Spinal cord (tissue), 10 donors: ENCODE measurements at places on chromosomes 2 and 18.

GRCh38 chr2:14712111-14712510, 79.6 kb downstream of the LRATD1 start:
- DNase-seq = peak; percentile 43
- no peak overlapping the region for H3K27ac ChIP-seq
- no peaks in the 10 kb centered on the region for H3K27me3 ChIP-seq
- no peaks in the 10 kb centered on the region for H3K36me3 ChIP-seq

DNA sequence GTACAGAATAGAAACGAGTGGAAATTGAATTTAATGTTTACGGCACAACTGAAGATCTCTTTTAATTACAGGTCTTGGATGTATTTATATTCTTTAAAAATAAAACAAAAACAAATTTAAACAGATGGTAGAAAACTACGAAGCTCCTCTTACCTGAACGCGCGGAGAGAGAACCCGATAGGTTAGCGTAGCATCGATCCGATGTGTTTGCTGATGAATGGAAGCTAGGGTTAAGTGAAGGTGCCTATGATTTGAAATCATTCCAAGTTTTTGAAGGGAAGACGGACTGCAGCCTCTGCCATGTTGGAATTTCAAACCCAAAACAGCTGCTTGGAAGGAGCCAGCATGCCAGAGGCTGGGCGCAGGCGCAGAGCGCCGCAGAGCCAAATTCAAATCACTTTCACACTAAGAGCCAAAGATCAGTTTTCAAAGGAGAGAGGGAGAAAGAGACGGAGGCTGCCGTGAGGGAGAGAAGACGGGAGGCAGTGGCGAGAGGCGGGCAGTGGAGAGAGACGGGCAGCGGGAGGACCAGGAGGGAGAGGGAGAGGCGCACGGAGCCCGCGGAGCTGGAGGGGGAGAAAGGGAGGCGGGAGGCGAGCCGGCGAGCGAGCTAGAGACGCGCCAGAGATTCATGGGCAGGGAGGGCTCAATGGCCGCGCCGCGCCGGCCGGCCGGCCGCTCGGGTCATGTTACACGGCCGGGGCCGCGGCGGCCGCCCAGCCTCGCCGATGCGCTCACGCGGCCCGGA, at the start of gene FIGN:
FIGN (minus strand) TSS at position 324 of the 748 bp plus-strand sequence. CDS start 1,081 bp downstream, outside the sequence.
- no peaks in the 10 kb centered on the region for H3K36me3 ChIP-seq
- H3K4me1 ChIP-seq = peaks cover 9% of the 10 kb centered on the region
- DNase-seq = no peak
- H3K27me3 ChIP-seq = peaks cover 7% of the 10 kb centered on the region

DNA sequence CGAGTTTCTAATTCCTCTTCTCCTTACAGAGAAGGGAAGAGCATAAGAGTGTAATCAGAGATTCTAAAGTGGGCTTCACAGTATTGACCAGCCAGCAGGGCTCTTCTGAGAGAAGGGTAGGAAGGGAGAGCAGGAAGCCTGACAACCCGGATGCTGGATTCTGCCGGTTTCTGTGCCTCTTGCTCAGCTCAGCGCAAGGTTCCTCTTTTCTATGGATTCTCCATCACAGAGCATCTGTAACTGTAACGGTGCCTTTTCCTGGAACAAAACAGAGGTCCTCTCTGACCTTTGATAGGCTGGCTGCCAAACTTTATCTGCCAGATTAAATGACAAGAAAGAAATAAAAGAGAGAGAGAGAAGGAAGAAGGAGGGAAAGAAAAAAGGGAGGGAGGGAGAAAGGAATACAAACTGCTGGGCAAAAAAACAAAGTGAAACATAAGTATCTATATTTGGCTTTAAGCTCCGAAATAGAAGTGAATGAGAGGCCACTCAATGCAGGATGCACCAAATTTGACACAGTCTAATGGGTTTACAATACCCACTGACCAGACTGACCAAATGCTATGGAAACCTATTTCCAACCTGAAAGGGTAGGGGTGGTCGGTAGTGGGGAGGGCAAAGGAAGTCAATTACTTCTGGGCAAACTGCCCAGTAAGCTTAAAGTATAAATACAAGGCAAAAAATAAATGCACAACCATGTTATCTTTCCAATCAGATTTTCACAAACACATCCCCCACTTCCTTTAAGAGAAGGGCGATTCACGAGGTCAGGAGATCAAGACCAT, 59.2 kb downstream of the PIEZO2 start:
- no peak overlapping the region for H3K27ac ChIP-seq
- no peaks in the 10 kb centered on the region for H3K36me3 ChIP-seq
- H3K4me1 ChIP-seq = no peaks in the 10 kb centered on the region
- H3K4me3 ChIP-seq = no peak overlapping the region
- no peak for DNase-seq

DNA sequence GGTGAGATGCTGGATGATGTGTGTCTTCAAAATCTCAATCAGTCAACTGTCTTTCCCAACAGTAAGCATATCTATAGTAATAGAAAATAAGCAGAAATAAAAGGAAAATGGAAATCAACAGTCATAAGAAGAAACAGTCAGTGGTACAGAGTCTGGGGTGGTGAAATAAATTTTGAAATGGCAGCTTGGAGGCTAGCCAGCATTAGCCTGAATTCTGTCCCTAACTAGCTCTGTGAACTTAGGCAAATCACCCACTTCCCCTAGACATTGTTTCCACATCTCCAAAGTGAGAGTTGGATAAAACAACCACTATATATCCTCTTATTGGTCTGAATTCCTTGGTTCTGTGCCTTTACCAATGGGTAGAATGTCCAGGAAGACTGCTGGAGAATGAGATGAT, 189.7 kb upstream of the REV1 start:
- no peak overlapping the region for H3K27ac ChIP-seq
- H3K27me3 ChIP-seq = no peaks in the 10 kb centered on the region

- no peak for DNase-seq
- H3K4me3 ChIP-seq = no peak overlapping the region
- peaks cover 10% of the 10 kb centered on the region for H3K4me1 ChIP-seq
These were observed 49.3 kb downstream of the GPR39 start for GRCh38 chr2:132465917-132466316.

- no peak overlapping the region for H3K27ac ChIP-seq
- DNase-seq = peak; percentile 72
- H3K27me3 ChIP-seq = no peaks in the 10 kb centered on the region
- H3K4me1 ChIP-seq = peaks cover 53% of the 10 kb centered on the region
- peak overlapping the region; percentile 36 for H3K4me3 ChIP-seq
These were observed 3.4 kb upstream of the HS6ST1 start for GRCh38 chr2:128321784-128322714.

DNA sequence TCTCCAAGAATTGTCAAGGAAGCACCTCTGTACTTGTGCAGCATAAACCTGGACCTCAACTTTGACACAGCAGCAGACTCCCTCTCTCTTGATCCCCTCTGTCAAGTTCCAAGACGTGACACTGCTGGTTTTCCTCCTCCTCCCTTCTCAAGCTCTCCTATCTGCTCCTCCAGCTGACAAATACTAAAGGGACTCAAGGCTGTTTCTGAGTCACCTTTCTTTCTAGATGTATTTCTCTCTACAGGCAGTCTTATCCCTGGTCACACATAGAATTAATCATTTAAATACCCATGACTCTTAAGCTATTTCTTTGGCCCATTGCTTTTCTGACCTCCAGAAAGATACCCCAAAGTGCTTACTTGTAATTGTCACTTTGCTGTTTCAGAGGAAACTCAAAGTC, 53.5 kb downstream of the SEPTIN10 start:
- no peak overlapping the region for H3K4me3 ChIP-seq
- no peak for DNase-seq
- H3K36me3 ChIP-seq = peaks cover 4% of the 10 kb centered on the region
- no peaks in the 10 kb centered on the region for H3K4me1 ChIP-seq
- no peak overlapping the region for H3K27ac ChIP-seq
- no peaks in the 10 kb centered on the region for H3K27me3 ChIP-seq

GRCh38 chr2:88230911-88231310, 60.8 kb downstream of the THNSL2 start:
- no peaks in the 10 kb centered on the region for H3K27me3 ChIP-seq
- no peak overlapping the region for H3K4me3 ChIP-seq
- DNase-seq = no peak
- H3K27ac ChIP-seq = no peak overlapping the region
- no peaks in the 10 kb centered on the region for H3K4me1 ChIP-seq
- no peaks in the 10 kb centered on the region for H3K36me3 ChIP-seq

DNA sequence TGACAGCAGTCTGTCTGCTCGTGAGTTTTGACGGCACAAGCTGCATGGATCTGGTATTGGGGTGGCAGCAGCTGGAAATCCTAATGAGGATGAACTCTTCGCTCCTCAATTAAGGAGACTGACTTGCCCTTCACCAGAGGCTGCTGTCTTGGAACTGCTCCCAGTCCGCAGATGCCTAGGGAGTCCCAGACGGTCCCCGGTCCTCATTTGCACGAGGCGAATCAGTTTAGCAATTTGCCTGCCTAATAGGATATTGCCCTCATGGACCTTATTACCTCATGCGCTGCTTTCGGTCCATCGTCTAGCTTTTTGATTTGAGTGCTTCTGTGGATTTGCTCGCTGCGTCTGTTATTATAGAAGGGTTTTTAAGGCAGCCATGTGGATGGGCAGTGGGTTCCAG, 40.6 kb downstream of the ASAP2 start:
- DNase-seq = no peak
- H3K27me3 ChIP-seq = no peaks in the 10 kb centered on the region
- peaks cover 31% of the 10 kb centered on the region for H3K4me1 ChIP-seq
- H3K27ac ChIP-seq = no peak overlapping the region

GRCh38 chr2:21515903-21516302, 392.1 kb downstream of the TDRD15 start:
- no peaks in the 10 kb centered on the region for H3K4me1 ChIP-seq
- H3K4me3 ChIP-seq = no peak overlapping the region
- no peaks in the 10 kb centered on the region for H3K27me3 ChIP-seq
- no peaks in the 10 kb centered on the region for H3K36me3 ChIP-seq
- no peak overlapping the region for H3K27ac ChIP-seq
- DNase-seq = no peak

DNA sequence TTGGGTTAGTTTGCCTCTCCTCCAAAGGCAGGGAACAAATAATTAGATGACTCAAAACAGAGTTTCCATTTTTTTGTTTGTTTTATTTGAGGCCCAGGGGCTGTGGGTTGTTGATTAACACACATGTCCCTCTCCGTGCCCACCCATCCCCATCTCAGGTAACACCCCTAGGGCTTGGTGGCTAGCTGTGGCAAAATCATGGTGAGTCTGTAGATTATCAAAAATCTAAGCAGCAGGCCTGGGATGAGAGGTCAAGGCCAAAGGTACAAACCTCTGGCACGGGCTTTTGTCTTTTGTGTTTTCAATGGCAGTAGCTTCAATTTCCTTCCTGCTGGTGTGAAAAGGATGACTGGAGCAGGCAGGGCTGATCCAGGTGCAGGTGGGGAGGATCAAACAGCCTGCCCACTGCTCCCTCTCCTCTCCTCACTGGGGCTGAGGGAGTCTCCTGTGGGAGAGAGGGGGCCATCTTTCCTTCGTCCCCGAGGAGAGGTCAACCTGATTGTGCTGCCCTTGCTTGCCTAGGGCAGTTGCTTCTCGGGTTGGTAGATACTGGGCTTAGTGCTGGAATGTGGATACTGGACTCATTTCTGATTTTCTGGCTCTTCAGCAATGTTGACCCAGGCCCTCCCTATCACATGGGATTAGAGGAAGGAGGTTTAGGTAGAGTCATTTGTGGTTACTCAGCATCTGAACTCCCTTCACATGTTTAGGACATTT, 31.9 kb upstream of the EML4 start:
- no peaks in the 10 kb centered on the region for H3K27me3 ChIP-seq
- H3K27ac ChIP-seq = no peak overlapping the region
- no peak overlapping the region for H3K4me3 ChIP-seq
- H3K4me1 ChIP-seq = peaks cover 22% of the 10 kb centered on the region
- no peaks in the 10 kb centered on the region for H3K36me3 ChIP-seq

- DNase-seq = no peak
- peaks cover 7% of the 10 kb centered on the region for H3K4me1 ChIP-seq
- H3K27ac ChIP-seq = no peak overlapping the region
These were observed 102.2 kb upstream of the KCTD1 start for GRCh38 chr18:26650310-26651268.

- no peaks in the 10 kb centered on the region for H3K27me3 ChIP-seq
- H3K27ac ChIP-seq = no peak overlapping the region
- no peaks in the 10 kb centered on the region for H3K4me1 ChIP-seq
These were observed 27.1 kb downstream of the C2orf76 start for GRCh38 chr2:119339562-119339923.

GRCh38 chr2:233209533-233210171, 41.8 kb upstream of the ATG16L1 start:
- H3K4me3 ChIP-seq = no peak overlapping the region
- H3K4me1 ChIP-seq = peaks cover 40% of the 10 kb centered on the region
- no peaks in the 10 kb centered on the region for H3K36me3 ChIP-seq

GRCh38 chr2:231036131-231036530, 1.2 kb upstream of the C2orf72 start:
- H3K4me1 ChIP-seq = peaks cover 12% of the 10 kb centered on the region
- DNase-seq = no peak
- no peak overlapping the region for H3K27ac ChIP-seq
- H3K4me3 ChIP-seq = no peak overlapping the region

- H3K4me3 ChIP-seq = no peak overlapping the region
- no peaks in the 10 kb centered on the region for H3K36me3 ChIP-seq
- DNase-seq = no peak
- no peaks in the 10 kb centered on the region for H3K27me3 ChIP-seq
These were observed 1235.3 kb upstream of the ZEB2 start for GRCh38 chr2:145755019-145755837.

DNA sequence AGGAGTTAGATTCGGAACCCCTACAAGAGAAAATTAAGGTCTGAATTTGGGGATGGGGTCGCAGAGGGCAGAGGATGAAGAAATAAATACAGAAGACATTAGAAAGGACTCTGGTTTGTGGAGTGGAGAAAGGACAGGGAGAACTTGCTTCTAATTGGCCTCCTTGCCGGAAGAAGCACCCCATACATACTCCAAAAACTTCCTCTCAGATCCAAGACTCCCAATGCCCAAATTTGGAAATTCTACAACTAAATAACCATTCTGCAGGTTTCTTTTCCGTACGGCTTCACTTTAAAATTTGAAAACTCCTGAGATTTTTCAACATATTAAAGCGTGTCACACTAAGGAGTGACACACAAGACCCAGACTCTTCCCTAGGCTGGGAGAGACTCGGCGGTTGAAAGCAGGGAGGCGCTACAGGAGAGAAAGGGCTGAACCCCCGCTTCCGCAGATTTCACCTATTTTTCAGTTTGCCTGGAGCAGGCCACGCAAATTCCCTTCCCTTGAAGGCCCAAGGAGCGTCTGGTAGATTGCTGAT, 478 bp downstream of the CLHC1 start:
- peak overlapping the region; percentile 82 for H3K4me3 ChIP-seq
- DNase-seq = no peak
- peaks cover 12% of the 10 kb centered on the region for H3K36me3 ChIP-seq
- H3K4me1 ChIP-seq = peaks cover 12% of the 10 kb centered on the region
- peak overlapping the region; percentile 89 for H3K27ac ChIP-seq

GRCh38 chr2:160324161-160324800, 124.2 kb upstream of the ITGB6 start:
- no peaks in the 10 kb centered on the region for H3K27me3 ChIP-seq
- H3K4me1 ChIP-seq = no peaks in the 10 kb centered on the region
- no peak overlapping the region for H3K4me3 ChIP-seq
